ENCODE measurements at places on chromosomes 1 and 21.

- DNase-seq = no peak
Observed at GRCh38 chr1:221429264-221429663, 312.6 kb downstream of the DUSP10 start.

DNA sequence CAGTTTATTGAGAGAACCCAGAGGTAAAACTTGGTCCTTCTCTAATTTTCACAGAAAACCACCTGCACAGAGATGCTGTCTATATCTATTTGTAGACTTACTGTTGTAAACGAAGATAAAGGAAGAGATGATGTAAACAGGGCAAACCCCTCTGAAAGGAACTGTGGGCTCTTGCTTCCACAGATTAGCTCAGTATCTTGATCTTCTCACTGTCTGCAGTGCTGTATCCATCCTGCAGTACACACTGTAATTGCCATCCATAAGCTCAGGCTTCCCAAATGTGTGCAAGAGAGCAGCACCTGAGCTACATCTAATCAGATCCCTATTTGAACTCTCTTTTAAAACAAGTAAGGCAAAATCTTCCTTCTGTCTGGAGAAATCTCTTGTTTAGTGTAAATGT lies 16.6 kb upstream of the RWDD3 start:
- no peak for DNase-seq

- DNase-seq = no peak
Observed at GRCh38 chr1:24384251-24385090, 29.1 kb downstream of the STPG1 start.

DNA sequence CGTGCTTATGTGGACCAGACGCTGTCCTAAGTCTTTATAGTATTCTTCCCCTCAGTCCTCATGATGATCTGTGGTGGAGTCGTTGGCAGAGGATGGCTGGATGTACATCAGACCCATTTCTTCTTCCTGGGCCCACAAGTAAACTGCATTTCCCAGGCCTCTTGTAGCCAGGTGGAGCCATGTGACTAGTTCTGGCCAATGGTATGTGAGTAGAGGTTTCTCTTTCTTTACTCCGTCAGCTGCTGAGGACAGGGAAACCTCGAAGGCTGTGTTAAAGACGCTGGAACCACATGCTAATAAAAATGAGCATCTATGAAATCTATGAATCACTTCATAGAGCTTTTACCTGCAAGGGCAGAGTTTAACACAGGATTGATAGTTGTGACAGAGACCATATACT lies 18.7 kb upstream of the ZNF362 start:
- no peak for DNase-seq

DNA sequence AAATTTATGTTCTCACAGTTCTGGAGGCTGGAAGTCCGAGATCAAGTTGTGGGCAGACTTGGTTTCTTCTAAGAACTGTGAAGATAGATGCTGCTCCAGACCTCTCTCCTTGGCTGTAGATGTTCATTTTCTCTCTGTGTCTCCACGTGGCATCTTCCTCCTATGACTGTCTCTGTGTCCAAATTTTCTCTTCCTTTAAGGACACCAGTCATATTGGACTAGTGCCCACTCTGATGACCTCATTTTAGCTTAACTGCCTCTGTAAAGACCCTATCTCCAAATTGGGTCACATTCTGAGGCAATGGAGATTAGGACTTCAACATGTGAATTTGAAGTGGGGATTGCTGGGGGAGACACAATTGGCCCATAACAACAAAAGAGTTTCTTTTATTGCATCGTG lies 125.3 kb upstream of the ETS2 start:
- no peak for DNase-seq

- no peak for DNase-seq
Observed at GRCh38 chr1:72186733-72187307, 95.5 kb downstream of the NEGR1 start.

DNA sequence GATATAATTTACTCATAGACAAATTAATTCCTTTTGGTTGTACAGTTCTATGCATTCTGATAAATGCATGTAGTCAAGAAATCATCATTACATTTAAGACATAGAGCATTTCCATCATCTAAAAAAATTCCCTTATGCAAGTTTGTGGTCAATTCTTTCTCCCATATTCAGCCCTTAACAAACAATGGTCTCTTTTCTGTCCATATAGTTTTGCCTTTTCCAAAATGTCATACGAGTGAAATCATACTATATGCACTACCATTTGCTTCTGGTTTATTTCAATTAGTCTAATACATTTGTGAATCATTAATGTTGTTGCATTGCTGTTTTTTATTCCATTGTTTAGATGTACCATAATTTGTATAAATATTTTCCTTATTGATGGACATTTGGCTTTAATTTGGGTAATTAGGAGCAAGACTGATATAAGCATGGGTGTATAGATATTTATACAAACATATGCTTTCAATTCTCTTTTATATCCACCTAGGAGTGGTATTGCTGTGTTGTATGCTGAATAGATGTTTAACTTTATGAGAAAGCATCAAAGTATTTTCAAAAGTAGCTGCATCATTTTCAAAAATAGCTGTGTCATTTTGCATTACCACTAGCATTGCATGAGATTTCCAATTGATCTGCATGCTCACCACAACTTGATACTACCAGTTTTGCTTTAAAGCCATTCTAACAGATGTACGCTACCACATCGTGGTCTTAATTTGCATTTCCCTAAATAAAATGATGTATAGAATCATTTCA lies 397.0 kb upstream of the ADAMTS5 start:
- DNase-seq = no peak

- no peak for DNase-seq
Observed at GRCh38 chr1:233907151-233907550, 2.7 kb downstream of the SLC35F3 start.

GRCh38 chr1:229230893-229231753 lies 39.8 kb upstream of the RAB4A start:
- no peak for DNase-seq

DNA sequence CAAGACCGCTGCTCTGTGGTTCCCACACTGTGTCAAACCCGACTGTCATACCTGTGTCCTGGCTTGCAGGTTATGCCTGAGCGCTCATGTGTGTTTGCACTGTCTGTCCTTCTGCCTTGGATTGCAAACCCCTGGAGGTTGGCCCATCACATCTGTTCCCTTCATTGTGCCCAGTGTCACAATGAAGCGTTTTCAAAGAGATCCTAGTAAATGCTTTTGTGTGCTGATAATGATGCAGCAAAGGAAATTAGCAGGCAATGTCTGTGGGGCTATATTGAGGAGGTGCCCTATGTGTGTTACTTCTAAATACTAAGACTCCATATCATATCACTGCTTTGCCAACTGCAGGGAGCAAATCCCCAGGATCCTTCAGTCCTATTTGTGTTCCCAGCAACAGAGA lies 424.4 kb upstream of the NFIA start:
- DNase-seq = no peak

GRCh38 chr21:24636696-24637095 lies 970.6 kb downstream of the MRPL39 start:
- DNase-seq = no peak

GRCh38 chr1:5911157-5911556 lies 81.1 kb downstream of the NPHP4 start:
- no peak for DNase-seq

DNA sequence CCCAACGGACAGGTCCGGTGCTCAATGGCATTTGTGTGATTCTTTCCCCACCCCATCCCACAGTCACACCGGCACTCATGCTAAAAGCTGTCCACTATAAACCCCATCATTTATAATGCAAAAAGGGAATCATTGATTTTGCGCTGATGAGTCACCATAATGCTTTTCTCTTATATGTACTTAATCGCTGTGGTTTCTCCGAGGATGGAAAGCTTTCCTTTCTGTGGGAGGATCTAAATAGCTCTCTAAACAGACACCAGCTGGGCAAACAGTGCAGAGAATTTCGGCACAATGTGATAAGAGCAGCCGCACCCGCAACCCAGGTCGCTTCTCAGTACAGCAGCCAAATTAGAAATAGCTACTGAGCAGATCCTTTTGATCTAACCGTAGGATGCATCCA lies 85.6 kb downstream of the SETD4 start:
- DNase-seq = no peak

DNA sequence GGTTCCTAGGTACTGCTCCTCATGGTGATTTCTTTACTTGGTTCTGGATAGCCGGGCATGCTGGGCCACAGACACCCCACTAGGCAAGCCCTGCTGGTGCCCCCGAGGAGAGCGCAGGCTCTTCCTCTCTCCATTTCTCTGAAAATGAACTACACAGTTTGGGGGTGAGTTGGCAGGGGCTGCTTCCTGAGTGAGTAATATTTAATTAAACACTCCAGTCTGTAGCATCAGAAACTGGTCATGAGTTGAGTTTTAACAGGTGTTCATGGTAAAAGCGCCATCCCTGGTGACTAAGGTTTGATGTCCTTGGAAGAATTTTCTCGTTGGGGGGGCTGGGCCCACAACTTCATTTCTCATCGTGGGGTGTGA lies 1.7 kb downstream of the SPSB1 start:
- DNase-seq = no peak

All from HS-27A (cell line).